ENCODE measurements at places on chromosomes 3 and 15.

DNA sequence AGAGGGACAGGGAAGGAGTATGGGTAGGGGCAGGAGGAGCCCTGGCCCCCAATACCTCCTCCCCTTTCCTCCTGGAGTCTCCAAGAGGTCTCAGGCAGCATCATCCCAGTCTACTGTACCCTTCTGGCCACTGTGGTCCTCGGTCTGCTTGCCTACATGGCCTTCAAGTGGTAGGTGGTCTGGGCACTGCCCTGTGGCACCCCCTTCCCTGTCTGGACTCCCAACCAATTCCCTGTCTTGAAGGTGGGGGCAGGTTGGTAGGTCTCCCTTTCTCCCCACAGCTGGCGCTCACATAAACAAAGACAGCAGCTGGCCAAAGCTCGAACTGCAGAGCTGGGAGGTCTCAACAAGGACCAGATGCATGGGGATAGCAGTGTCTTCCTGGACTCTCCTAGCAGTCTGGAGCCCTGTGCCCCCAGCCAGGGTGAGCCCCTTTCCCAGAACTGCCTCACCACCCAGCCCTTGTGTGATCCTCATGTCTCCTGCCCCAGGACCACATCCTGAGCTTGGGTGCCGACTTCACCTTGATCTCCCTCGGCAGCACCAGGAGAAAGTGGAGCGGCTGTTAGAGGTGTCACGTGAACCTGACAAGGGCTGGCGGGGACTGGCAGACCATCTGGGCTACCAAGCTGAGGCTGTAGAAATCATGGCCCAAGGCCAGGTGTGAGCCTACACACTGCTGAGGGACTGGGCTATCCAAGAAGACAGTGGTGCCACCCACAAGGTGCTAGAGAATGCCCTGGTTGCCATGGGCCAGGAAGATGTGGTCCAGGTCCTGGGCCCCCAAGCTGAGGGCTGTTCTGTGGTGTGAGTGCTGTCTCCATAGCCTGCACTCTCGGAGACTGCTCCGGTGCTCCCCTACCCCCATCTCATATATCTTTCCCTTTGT is 33.1 kb downstream of the NBEAL2 start:
- DNase-seq = no peak

DNA sequence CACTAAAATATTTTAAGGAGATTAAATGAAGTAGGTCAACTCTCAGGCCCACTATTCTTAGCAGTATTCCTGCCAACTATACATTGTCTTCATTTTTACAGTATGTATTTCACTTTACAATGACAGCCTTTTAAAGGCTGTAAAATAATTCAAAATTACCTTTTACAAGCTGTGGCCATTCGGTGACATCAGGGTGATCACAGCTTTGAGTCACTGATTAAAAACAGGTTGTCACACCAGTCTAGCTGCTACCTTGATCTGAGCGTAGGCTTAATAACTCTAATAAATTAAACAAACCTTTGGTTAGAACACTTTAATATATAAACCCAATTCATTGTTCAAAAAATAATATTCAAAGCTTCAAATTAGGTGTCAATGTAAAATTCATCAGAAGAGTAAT is 29.9 kb downstream of the UBE3A start:
- no peak for DNase-seq

- no peak for DNase-seq
These were observed 6.5 kb upstream of the ETV5 start for GRCh38 chr3:186115239-186115996.

GRCh38 chr3:125433611-125434041 is 58.5 kb upstream of the ZNF148 start:
- no peak for DNase-seq

DNA sequence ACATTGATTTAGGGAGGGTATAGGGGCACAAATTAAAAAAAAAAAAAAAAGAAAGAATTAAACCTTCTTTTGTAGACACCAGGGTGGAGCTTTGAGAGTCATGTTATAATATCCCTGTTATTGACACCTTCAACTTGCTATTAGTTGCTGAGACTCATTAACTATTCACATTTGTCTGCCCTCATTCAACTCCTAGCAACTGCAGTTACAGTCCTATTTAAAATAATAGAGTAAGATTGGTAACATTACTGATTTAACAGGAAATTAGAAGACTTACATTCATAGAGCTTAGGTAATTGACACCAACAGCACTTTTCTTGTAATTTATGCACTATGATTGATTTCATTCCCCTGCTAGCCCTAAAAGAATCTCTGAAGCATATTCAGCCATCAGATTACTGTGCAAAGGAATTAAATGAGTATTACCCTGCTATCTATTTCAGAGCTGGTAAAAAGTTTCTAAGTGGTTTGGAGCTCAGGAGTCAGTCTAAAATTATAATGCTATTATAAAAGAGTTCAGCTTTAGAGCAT is 148.8 kb upstream of the TBL1XR1 start:
- no peak for DNase-seq

GRCh38 chr3:66237552-66237951 is 16.8 kb downstream of the SLC25A26 start:
- no peak for DNase-seq

DNA sequence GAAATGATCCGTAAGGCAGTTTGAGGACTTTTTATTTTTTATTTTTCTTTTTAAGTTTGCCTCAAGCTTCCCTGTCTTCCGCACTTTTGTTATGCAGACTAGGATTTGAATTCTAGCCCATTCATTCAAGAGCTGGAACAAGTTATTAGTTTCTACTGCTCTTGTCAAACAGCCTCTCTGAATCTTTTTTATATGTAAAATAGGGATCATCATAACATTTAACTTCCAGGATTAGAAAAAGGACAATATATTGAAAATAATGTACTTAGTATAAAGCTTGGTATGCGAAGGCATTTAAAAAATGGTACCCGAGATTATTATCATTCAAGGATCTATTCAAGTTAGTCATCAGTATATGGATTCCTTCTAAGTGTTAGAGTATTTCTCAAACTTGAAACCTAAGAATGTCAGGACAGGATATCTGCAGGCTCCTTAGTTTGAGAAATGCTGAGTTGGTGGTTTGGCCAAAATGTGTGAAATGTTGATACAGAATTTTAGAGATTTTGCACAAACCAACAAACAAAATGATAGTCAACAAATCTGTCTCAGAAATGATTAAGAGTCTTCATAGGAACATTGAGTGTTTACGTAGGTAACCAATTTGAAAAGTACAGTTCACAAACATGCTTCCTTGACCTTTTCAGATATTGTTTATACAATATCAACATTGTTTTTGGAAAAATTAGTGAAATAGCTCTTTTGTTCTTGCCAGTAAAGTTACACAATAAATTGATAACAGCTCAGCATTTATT is 40.5 kb upstream of the IGSF10 start:
- DNase-seq = no peak

DNA sequence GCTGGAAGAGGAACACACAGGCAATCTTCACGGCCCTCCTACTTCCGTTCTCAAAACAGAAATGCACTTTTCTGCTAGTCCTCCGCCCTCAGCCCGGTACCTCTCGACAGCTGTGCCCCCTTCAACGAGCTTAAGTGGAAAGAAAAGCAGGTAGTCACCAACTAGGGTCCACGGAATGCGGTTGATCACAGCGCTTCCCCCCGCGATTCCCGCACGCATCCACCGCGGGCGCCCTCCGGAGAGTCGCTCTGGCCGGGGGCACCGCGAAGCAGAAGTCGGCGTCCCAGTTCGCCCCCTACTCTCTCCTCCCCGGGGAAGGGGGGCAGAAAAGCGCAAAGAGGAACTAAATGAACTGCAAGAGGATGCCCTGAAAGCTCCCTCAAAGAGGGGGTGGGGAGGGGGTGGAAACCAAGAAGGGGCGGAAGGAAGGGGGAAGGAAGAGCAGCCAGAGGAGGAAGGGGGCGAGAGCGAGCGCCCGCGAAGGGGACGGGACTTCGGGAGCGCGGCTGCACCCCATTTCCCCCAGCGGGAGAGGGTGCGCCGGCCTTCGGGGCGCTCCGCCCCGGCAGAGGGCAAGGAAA is 738 bp downstream of the ACAP2 start:
- DNase-seq = peak; percentile 95

DNA sequence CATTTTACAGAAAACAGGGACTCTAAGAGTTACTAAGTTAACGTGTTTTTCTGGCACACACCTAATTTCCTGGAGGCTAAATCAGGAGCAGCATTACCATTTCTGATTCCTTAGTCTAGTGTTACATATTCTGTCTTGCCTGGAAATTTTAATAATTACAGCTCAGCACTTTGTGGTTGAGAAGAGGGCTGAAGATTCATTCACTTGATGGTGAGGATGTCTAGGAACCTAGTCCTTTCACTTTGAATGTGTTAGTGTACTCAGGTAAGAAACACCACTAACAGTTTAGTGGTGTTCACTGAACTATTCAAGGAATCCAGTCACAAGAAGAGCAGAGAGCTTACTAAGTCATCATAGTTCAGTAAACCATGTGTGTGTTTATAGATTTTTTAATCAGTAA is 102.8 kb downstream of the STT3B start:
- no peak for DNase-seq

DNA sequence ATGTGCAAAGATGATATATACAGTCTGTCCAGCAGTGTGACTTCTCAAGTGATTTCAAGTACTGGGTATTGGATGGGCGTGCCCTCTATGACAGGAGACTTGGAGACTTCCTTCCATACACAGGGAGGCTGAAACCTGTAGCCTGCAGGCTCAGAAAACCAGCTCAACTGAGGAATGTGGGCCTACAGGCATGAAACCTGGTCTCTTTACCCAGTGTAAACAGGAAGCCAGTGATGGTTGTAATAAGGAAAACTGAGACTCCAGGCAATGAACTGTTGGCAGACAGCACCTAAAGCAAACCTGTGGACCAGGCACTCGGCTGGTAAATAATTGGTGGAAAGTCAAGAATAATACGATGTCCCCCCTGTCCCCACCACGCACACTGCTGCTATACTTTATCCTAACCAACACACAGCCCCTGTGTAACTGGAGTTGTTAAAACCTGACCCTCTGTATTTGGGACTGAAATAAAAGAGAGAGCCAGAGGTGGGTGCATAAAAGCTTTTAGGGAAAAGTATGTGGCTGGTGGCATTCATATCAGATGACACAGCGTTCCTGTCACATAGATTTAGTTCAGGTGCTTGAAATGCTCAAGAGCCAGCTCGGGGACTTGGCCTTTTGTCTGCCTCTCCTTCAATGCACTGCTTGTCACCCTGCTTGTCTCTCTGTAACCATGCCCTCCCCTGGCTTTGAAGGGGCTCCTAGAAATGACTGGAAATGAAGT is 144.7 kb downstream of the TPRG1 start:
- no peak for DNase-seq

DNA sequence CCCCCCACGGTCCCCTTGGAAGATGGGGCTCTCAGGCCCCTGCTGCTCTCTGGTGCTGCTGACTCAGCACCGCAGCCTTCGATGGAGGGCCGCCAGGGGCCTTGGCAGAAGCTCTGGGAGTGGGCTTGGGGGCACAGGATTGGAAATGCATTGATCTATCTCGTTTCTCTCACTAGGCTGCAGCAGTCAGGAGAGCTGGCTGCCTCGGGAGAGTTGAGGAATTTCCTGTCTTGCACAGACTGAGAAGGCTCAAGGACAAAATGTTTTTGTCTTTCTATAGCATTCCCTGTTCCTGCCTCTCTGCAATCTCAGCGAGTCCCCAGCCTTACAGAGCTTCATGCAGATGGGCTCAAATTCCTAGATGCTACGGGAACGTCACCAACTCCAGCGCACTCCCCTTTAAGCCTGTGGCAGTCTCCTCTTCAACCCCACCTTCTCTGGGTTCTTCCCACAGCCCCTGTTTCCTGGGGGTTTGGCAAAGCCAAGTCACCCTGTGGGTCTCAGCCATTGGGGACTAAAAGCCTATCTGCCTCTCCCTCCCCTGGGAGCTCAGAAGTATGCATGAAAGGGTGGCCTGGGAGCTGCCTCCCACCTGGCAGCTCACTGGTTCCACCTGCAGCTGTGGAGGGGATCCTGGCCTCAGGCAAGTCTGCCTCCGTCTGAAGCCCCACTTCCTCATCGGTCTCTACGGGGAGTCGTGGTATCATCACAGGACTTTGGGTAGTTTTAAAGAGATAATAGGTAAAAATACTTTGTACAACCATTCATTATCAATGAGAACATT is 127.4 kb upstream of the HACD2 start:
- DNase-seq = no peak

All from Karpas-422 (cell line).